CD4-positive, alpha-beta T cell treated with Interleukin-17A for 1 hour (primary cell): ENCODE measurements at places on chromosomes 2 and 18.

DNA sequence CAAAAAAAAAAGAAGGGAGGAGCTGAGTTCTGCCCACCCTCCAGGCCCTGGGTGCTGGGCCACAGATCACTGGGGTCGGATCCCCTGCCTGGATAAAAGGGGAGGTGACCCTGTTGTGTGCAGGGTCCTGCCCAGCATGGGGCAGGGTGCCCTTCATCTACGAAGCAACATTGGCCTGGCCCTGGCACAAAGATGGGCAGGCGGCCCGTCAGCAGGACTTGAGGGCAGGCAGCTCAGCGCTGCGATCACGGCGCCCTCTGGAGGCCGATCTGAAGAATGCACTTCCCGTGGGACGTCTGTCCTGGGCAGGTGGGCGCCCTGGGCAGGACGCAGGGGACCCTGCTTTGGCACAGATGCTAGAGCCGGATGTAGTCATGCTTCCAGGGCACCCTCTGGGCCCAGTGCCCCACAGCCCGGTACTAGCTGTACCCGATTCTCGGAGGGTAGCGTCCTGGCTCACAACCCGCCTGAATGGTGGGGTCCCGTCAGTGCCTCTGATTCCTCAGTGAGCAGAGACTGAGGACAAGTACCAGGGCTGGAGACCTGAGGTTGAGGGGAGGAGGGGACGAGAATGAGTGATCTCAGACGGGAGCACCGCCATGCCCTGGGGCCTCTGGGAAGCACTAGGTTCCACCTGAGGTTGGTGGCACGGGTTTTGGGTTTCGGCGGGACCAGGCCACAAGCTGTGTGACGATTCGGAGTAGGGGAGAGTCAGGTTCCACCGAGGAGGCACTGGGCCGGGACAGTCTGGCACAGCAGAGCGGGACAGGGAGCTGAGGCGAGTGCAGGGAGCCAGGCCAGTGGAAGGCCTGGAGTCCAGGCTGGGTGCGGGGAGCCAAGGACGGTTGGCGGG, 18.0 kb downstream of the ARID5A start:
- peak; percentile 77 for DNase-seq

DNA sequence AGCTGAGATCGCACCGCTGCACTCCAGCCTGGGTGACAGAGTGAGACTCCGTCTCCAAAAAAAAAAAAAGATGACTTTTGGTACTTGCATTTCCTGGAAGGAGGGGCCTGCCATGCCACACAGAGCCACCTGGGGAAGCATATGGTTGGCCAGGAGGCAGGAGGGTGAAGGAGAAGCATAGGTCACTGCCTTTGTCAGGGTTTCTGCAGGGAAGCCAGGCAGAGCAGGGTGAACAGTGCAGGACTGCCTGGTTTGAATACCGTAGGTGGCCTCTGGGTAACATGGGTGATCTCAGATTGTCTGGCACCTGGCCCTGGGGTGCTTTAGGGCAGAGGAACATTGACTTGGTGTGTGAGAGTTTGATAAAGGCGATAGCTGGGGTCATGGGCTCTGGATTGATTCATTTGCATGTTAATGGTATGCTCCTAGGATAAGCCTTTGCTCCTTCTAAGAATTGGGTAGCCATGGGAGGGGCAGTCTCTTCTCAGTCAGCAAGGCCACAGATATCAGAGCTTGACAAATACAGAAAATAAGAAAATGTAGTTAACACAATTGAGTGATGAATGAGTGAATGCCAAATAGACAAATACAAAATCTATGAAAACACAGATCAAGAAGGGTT, 124.0 kb upstream of the SEC11C start:
- DNase-seq = no peak

- no peak for DNase-seq
Measured at GRCh38 chr2:62076980-62077638, 118.8 kb upstream of the B3GNT2 start.

DNA sequence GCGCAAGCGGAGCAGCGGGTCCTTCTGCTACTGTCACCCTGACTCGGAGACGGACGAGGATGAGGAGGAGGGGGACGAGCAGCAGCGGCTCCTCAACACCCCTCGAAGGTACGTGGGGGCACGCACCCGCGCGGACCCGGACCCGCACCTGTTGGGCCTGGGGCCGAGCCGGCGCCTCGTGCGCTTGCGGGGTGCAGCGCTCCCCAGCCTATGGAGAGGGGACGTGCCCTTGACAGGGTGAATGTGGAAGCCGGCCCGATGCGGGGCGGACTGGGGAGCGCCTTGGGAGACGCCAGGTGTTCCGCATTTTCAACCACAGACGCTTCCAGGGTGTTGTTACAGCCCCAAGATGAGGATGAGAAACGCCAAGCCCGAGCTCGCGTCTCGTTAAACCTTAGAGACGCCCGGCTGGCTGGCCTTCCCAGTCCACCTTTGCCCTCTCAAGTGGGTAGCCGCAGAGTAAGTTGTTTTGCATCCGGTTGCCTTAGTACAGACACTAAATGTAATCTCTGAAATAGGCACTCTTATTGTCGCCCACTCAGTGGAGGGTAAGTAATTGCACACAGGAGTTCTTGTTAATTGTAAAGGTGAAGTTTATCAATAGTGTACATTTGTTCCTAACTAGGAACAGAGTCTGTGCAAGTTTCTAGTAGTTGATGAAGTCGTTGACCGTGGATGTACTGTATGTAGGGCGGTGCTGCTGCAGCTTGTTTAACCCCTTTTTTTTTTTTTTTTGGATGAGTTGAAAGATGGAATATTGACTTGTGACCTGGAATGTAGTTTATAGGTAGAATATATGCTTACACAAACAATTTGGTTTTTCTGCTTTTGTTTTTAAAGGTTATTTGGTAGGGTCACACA, 815 bp downstream of the GMCL1 start:
- peak; percentile 59 for DNase-seq

DNA sequence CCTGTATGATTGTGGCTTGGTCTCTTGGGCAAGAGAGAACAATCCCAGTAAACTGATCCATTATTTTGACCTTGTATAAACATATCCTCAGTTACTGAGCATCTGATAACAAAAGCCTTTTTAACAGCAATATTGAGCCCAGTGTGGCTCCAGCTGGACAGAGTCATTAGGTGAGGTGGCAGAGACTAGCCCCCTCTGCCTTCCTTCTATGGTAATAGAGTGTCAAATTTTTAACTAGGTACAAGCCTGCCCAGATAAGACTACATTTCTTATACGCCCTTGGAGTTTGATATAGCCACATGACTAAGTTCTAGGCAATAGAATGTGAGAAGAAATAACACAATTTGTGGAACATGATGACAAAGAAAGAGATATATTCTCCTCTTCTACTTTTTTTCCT, 56.2 kb downstream of the HNMT start:
- no peak for DNase-seq

DNA sequence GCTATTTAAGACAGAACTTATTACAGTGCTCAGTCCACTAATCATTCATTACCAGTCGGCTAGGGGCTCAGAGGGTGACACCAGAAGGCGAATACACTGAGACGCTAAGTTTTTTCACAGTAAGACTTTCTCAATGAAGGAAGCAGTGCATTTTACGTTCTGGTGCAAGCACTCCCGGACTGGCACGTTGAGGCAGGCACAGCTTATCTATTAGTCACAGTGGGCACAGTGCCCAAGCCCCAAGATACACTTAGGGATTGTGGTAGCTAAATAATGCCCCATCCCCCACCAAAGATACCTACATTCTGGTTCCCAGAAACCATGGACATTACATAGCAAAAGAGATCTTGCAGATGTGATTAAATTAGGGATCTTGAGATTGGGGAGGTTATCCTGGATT, 32.6 kb upstream of the BCL11A start:
- DNase-seq = no peak

DNA sequence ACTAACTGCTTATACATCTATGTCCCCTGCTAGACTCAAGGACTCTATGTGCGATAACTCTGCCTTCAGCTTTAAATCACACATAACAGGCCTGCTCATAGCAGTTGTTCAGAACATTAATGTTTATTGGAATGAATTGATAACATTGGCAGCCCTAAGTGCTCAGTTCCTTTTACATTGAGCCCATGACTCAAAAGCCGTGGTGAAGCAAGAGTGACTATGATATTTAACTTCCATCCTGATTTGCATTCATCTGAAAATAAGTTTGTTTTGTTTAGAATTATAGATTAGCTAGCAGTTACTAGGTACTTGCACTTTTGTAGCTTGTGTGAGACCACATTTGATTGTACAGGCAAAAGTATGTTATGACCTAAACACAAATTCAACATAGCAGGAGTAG, 14.3 kb downstream of the SERPINB10 start:
- no peak for DNase-seq

- DNase-seq = no peak
Measured at GRCh38 chr2:225011585-225011984, 30.7 kb downstream of the DOCK10 start.

- no peak for DNase-seq
Measured at GRCh38 chr2:150610670-150611279, 123.3 kb upstream of the RND3 start.

- peak; percentile 76 for DNase-seq
Measured at GRCh38 chr2:237434866-237435311, 20.9 kb upstream of the COL6A3 start.

GRCh38 chr2:98708396-98709186, 22.3 kb downstream of the MGAT4A start:
- DNase-seq = no peak

DNA sequence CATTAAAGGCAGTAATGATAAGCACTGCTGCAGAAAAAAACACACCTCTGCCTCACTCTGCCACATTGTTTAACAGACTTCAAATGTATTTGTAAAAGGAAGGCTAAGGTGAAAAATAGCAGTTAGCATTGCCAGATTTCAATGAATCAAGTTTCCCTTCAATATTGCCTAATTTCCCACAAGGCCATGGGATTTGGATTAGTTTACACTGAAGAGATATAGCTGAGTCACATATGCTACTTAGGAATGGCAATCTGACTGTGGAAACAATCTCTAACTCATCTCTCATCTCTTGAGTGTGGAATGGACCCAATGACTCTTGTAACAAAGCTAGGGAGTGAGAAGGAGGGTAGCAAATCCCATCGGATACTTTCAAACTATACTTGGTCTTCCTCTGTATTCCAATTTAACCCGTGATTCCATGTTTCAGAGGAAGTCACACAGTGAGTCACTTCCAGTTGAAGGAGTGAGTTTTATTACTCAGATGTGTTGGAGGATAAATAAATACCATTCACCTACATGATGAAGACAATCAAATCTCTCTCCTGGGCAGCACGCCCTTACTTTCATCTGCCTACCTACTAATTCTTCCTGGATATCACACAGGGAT, 5.1 kb downstream of the B4GALT6 start:
- DNase-seq = no peak

- no peak for DNase-seq
Measured at GRCh38 chr18:54032412-54032811, 192.1 kb downstream of the MBD2 start.

- DNase-seq = peak; percentile 19
Measured at GRCh38 chr2:218727502-218728165, 17.0 kb downstream of the TTLL4 start.

GRCh38 chr2:120320318-120320851, 25.6 kb upstream of the INHBB start:
- no peak for DNase-seq

- no peak for DNase-seq
Measured at GRCh38 chr2:191578031-191578430, 99.9 kb upstream of the NABP1 start.

GRCh38 chr2:142536492-142536891, 341.0 kb upstream of the KYNU start:
- DNase-seq = no peak

DNA sequence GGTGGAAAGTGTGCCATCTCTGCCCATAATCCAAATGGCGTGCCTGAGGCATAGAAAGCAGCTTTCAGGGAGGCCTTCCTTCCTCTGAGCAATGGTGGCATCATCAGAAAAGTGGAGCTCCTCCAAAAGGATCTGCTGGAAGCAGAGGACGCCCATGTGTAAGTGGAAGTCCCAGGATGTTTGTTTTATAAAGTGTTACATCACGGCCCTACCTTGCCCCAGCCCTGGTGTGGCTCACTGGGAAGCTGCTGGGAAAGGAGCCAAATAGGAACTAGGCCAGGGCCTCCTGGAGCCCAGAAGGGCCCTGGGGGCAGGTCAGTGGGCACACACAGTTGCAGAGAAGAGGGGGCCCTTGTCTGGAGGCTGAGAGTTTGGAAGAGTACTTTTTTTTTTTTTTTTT, 4.2 kb upstream of the ODC1 start:
- DNase-seq = no peak

DNA sequence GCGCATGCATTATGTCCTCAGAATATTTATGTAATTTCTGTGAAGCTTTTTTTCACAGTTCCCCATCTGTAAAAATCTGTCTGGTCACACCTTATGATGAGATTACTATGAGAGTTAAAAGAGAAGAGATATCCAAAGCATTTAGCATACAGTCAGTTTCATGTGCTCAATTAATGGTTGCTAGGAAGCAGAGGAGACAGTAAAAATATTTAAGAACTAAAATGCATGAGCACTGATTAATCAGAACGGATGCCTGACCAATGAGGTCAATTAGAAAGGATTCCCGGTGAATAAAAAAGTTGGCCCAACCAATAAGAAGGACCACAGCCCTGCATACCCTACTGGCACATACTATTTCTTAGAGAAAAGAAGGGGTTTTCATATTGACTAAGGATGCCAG, 12.0 kb upstream of the CRIM1 start:
- DNase-seq = no peak

DNA sequence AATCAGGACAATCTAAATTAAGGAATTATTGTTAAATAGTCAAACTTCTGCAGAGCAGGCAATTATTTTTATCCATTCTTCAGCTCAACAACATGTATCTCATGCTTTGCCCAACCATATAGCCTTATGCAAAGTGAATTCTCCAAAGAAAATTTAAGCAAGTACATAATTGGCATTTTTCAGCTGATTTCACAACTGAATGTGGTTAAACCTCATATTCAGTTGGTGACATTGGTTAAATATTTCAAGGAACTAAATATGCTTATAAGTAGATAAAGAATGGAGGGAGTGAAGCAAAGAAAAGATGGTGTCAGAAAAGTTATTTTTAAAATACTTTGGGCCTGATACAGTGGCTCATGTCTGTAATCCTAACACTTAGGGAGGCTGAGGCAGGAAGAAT, 816.2 kb downstream of the NRXN1 start:
- no peak for DNase-seq

GRCh38 chr2:98452396-98453027, 7.9 kb downstream of the INPP4A start:
- DNase-seq = no peak

- DNase-seq = no peak
Measured at GRCh38 chr2:112811841-112812306, 24.7 kb downstream of the IL1B start.

GRCh38 chr2:134173338-134174016, 80.4 kb upstream of the MGAT5 start:
- DNase-seq = no peak

DNA sequence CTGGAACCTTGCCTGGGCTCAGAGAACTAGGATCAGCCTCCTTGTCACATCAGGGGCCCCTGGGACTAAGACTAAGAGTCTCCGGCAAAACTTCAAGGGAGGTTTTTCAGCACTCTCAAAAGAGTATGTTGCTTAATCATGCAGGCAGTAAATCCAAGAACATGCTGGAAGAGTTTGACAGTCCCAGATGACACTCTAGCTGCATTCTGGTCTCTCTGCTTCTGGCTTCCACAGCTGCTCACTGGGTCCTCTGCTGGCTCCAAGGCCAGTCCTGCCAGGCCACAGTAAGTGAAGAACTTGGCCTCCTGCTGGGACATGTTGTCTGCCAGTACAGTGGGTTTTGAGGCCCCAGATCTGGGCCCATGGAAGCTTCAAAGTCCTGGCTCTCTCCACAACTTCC, 45.2 kb upstream of the IL1RL1 start:
- DNase-seq = no peak

- DNase-seq = no peak
Measured at GRCh38 chr2:205695460-205695991, 13.2 kb downstream of the NRP2 start.
